Spinal cord (tissue), 10 donors: ENCODE measurements at places on chromosomes 1 and 21.

GRCh38 chr1:234722904-234723720, 113.1 kb upstream of the IRF2BP2 start:
- no peak for DNase-seq

DNA sequence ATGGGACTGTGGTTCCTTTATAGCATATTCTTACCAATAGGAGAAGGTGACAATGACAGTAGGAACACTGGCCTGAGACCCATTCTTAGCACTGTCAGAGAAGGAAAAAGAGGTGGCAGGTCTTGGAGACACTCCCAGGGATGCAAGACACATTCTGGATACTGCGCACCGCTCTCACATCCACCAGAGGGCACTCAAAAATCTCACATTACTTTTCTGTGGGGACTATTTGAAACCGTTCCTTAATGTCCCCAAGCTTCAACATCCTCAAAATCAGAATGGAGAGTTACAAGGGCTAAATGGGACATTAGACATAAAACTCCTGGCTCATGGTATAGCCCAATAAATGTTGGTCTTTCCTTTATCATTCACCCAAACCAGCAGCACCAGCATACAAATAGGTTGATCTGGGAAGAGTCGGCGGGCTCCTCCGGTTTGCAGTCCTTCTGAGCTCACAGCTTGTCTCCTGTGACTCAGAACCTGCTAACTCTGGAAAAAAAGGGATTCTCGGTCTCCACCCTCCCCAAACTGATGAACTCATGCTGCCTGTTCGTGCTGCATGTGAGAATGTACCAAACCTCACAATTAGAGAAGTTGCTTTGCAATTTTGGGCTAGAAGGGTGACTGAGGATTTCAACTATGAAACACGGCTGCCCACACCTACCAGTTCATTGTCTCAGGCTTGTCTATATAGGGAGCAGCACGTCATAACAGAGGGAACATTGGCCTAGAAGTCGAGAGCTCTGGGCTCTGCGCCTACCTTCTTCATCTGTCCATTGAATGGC, 40.2 kb downstream of the IL12RB2 start:
- peak; percentile 39 for DNase-seq

GRCh38 chr1:209397910-209398309, 185.6 kb upstream of the CAMK1G start:
- no peak for DNase-seq

DNA sequence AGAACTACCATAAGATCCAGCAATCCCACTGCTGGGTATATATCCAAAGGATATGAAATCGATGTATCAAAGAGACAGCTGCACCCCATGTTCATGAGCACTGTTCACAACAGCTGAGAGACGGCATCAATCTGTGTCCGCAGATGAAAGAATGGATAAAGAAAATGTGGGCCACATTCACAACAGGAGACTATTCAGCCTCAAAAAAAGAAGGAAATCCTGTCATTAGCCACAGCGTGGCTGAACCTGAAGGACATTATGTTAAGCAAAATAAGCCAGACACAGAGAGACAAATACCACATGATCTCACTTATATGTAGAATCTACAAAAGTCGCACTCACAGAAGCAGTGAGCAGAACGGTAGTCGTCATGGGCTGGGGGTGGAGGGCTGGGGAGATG, 99.2 kb upstream of the IFFO2 start:
- no peak for DNase-seq

- no peak for DNase-seq
Observed at GRCh38 chr1:203536980-203537455, 43.1 kb downstream of the OPTC start.

GRCh38 chr1:26028490-26028980, 7.0 kb downstream of the EXTL1 start:
- no peak for DNase-seq

DNA sequence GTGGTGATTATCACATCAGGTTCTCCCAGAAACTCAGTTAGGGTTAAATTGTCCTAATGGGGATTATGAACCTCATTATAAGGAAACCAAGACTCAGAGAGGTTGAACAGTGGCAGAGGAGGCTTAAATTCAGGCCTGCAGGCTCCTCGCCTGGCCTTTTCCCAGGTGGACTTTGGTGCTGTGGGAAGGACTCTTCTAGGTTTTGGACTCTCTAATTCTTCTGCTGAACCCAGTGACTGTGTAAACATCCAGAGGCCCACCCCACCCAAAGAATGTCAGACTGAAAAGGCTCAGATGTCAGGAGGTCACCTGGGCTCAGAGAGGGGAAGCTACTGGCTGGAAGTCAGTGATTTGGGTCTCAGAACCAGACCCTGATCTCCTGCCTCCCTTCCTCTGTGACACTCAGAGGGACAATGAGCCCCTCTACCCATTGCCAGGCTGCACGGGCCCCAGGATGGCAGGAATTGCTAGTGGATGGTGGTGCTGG, 2.5 kb downstream of the ZNF362 start:
- no peak for DNase-seq

- DNase-seq: no peak
Observed at GRCh38 chr1:63148825-63149645, 173.3 kb upstream of the FOXD3 start.

- no peak for DNase-seq
Observed at GRCh38 chr1:65009176-65009575, 42.8 kb upstream of the JAK1 start.

GRCh38 chr21:35609263-35609662, 451.1 kb downstream of the SETD4 start:
- no peak for DNase-seq

- no peak for DNase-seq
Observed at GRCh38 chr1:113859478-113860175, 11.9 kb downstream of the PTPN22 start.
